ENCODE measurements at places on chromosomes 4 and X. TPM values are rescaled to one million over a fixed set of nuclear protein-coding genes. Genes with fewer than 3 reads are reported as not detected.

Gene GAGE2A
- total RNA-seq: not detected

Gene ANKRD17
- 44.2 TPM for total RNA-seq

Gene TMEM47
- total RNA-seq: not detected

Gene USP11
- 12.2 TPM for total RNA-seq

Gene RIPPLY1
- total RNA-seq: not detected

Gene GIMD1
- not detected for total RNA-seq

Gene HMGB3
- 33.9 TPM for total RNA-seq

Gene MAGEB2
- not detected for total RNA-seq

Gene TLR1
- 4.0 TPM for total RNA-seq

Gene LINC00632
- not detected for total RNA-seq

Gene C1QTNF7
- total RNA-seq: not detected

Data from activated naive CD4-positive, alpha-beta T cell treated with anti-CD3 and anti-CD28 coated beads for 36 hours (primary cell).